ENCODE measurements at places on chromosomes 7 and 10.

- no peak for DNase-seq
Measured at GRCh38 chr7:39847227-39847626, 102.8 kb upstream of the CDK13 start.

- no peak for DNase-seq
Measured at GRCh38 chr7:87475359-87476178, at the start of gene ABCB4. Gene ABCB4, minus strand, starts transcription at chr7:87475680. Its CDS starts 215 bp downstream, at chr7:87475465.

- DNase-seq = no peak
Measured at GRCh38 chr10:35416619-35417312, 80.5 kb downstream of the CCNY start.

GRCh38 chr7:120733835-120734234 is 124.1 kb downstream of the TSPAN12 start:
- DNase-seq = no peak

DNA sequence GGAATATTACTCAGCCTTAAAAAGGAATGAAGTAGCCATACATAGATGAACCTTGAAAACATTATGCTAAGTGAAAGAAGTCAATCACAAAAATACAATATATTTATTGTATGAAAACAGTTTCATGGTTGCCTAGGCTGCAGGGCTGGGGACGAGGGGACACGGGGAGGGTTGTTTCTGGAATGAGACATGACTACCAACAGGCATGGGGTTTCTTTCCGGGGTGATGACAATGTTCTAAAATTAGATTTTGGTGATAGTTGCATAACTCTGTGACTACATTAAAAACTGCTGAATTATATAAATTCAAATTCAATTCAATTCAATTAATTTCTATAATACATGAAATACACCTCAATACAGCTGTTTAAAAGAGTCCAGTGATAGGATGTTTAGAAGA is 88.0 kb downstream of the ARHGAP22 start:
- no peak for DNase-seq

- DNase-seq = no peak
Measured at GRCh38 chr10:77606751-77607150, 30.9 kb downstream of the KCNMA1 start.

DNA sequence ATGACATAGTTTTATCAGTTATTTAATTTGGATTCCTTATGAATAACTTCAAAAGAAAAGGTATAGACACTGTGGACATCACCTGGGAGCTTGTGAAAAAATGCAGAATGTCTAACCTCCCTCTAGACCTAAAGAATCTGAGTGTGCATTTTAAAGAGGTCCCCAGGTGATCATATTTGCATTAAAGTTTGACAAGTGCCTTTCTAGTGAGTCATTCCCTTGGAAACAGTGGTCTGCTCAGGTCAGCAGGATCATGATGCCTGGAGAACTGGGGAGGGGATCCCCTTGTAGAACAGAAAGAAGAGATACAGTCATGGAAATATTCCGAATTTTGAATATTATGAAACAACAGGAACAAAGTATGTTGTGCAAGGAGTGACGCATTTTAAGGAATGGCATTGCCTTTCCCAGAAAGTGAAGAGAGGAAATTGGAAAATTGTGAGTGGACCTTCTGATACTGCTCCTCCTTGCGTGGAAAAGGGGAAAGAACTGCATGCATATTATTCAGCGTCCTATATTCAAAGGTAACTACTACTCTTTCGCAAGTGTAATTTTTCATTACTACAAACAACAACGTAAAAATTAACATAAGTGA is 4.6 kb downstream of the STEAP2 start:
- DNase-seq = no peak

DNA sequence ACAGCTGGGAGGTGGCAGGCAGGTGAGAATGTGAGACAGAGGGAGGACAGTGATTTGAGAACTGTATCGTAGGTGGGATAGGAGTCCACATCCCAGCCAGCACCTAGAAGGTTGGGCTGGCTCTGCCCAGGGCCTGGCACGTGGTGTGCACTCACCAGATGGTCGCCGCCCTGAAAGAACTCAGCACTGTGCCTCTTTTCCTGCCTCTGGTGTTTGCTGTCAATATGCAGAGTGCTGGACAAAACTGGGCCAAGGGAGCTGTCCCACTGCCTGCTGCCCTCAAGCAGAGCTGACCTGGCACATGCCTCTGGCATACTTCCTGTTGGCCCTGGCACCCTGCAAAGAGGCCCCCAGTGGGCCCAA is 36.8 kb downstream of the CHST3 start:
- DNase-seq = no peak

- no peak for DNase-seq
Measured at GRCh38 chr7:48312151-48312550, 140.9 kb downstream of the ABCA13 start.

DNA sequence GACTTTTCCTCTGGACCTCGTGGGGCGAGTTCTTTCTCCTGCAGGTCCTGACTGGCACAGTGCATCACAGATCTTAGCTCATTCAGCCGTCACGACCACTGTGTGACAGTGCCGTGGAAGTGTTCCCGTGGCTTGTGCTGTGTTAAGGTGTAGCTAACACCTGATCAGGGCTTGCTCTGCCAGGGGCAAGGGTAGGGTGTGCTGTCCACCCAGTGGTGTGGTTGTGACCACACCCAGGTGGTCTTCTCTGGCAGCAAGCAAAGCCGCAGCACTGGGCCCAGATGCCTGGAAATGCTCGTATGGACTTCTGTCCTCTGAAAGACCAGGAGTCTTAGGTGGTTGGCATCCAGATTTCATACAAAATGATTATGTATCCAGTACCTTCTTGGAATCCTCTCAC is 86.2 kb downstream of the GLRX3 start:
- no peak for DNase-seq

DNA sequence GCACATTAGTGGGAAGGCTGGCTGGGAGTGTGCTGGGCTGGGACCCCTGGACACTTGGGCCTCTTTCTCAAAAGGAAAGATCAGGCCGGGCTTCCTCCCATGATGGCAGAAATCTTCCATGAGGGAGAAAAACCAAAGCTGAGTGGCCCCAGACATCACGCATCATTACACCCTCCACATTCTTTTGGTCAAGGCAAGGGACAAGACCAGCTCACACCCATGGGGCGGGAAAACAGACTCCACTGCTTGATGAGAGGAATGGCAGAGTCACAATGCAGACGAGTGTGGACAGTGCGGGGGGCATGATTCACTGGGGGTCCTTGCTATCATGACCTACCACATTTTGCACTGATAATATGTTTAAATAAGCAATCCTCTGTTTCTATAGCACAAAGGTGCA is 73.3 kb downstream of the CREB3L2 start:
- DNase-seq = no peak

DNA sequence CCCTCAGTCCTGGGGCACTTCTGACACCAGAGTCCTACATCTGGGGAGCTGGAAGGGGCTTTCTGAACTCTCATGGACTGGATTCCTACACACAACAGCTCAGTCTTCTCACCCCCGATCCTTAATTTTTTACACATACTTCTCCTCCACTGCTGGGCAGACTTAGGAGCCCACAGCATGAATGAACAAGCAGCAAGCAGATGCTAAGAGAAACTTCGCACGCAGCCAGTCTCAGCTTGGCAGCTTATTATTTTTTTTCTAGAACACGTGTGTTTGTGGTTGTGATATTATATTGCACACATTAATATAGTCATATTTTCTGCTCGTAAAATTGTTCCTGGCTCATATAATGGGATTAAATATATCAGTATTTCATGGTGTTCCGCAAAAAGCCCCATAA is 50.9 kb upstream of the LOXL4 start:
- no peak for DNase-seq

- no peak for DNase-seq
Measured at GRCh38 chr7:112533591-112533990, 52.8 kb downstream of the LSMEM1 start.

DNA sequence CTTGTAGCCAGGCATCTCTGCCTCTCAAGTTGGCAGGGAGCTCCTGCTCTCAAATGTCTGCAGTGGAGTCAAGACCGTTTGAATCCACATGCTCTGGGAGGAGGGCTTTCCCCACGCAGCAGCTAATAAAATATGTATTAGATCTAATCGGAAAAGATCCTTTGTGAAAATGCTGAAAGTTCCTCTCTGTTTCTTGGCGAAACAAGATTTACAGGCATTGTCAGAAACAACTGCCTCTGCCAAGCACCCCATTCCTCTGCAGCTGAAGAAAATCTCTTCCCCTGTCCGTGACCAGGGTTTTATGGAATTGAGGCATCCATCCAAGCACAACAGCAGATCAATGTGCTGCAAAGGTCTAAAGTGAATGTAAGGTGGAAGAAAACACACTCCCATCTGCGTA is 165.8 kb downstream of the TCERG1L start:
- DNase-seq = no peak

DNA sequence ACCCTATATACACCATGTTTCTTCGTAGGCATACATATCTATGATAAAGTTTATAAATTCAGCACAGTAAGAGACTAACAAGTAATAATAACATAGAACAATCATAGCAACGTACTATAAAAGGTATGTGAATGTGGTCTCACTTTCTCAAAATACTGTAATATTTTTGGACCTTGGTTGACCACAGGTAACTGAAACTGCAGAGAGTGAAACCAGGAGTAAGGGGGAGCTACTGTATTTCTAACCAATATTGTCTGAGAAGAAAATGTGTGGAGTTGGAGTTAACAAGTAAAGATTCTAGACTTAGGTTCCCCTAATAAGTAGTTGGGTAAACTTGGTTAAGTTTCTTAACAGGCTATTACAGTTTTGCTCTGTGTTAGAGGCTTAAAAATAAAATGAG is 72.1 kb downstream of the GNAI1 start:
- DNase-seq = no peak

DNA sequence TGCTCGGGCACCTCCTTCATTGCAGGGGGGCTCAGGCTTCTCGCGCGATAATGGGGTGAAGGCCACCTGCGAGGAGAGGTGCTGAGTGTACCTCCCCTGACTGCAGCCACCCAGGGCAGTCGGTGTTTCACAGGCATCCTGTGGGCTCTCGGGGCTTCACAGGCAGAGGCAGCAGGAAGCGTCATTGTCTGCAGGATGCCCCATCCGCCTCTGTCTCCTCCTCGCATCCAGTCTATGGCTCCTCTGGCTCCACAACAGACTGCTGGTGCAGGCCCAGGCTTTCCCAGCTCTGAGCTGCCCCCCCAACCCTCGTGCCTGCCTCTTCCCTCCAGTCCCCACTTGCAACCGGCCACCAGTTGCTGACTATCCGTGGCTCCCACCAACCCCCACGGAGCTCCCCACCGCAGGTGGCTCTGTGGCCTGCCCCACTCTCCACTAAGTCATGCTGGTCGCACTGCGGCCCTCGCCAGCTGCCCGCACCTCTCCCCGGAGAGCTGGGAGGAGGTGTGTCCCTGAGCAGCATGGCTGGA is 36.5 kb downstream of the CAMK2B start:
- DNase-seq = no peak

- no peak for DNase-seq
Measured at GRCh38 chr10:86461963-86462804, 59.4 kb downstream of the WAPL start.

- DNase-seq = no peak
Measured at GRCh38 chr7:116240024-116240668, 29.8 kb downstream of the TES start.

GRCh38 chr10:79340646-79341244 is 6.5 kb upstream of the PPIF start:
- DNase-seq = no peak

DNA sequence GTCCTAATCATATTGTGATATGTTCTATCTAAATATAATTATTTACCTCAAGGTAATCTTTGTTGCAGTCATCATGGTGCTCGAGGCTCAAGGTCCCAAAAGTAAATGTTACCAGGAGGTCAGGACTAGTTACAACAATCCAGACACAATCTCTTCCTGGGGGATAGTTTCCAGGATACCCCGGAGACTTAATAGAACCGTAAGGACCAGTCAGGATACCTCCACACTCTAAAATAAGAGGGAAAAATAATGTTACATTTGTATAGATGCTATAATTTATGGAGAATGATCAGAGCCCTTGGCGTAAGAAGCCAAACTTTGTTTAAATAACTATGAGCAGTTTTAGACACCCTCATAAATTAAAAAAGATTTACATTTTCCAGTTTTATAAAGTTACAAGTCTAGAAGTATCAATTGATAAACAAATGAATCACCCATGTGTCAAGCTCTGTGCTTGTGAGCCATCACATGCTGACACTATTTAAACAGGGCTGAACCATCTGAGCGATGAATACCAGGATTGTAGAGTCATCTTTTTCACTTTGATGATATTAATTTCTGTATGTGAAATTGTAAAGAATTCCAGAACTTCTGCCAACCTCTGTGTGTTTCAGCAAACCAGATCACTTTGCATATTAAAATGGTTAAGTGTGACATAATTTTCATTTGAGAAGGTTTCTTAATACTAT is 41.3 kb downstream of the CUBN start:
- no peak for DNase-seq

DNA sequence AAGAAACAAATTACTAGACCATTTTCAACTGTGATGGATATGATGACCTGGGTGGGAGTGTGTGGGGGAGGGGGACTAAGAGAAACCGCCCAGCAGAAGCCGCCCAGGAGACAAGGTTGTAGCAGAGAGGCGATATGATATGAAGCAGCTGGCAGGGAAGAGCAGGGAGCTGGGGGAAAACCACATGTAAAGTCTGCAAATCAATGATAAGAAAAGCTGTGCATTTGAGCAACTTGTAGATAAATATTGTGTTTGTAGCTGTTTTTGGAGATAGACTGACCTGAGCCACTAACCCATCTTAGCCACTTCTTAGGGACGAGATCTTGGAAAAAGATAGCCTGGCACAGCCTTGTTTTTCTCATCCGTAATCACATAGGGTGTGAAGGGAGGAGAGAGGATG is 252.6 kb downstream of the SEC23IP start:
- no peak for DNase-seq

DNA sequence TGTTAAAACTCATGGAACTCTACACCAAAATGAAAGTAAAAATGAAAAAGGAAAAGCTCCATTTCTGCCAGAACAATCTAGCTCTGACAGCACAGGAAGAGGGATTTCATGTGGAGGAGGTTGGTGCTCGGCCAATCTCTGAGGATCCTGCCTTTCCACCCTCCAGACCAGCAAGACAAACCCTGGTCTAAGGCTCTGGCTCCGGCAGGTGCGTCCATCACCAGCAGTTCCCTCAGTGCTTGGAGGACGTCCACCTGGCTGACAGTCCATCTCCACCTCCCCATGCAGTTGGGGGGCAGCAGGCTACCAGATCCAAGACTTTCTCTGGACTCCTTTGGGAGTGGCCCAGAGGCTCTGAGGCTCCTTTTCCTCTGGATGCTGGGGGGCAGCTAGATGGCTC is 25.0 kb upstream of the LOXL4 start:
- no peak for DNase-seq

DNA sequence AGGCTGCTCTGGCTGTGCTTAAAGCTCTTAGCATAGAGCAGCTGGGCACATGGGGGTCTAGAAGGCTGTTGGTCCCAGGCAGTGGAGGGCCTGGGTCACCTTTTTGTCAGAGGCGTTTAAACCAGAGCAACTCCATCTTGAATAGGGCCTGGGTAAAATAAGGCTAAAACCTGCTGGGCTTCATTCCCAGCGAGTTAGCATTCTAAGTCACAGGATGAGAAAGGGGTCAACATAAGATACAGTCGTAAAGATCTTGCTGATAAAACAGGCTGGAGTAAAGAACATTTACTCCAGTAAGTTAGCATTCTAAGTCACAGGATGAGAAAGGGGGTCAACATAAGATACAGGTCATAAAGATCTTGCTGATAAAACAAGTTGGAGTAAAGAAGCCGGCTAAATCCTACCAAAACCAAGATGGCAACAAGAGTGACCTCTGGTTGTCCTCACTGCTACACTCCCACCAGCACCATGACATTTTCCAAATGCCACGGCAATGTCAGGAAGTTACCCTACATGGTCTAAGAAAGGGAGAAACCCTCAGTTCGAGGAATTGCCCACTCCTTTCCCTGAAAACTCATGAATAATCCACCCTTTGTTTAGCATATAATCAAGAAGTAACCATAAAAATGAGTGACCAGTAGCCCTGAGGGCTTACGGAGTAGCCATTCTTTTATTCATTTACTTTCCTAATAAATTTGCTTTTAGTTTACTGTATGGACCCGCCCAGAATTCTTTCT is 96.8 kb upstream of the PCBD1 start:
- DNase-seq = no peak
